ENCODE measurements at places on chromosomes 3 and 15. TPM values are rescaled to one million over a fixed set of nuclear protein-coding genes. Genes with fewer than 3 reads are reported as not detected.
A peak's percentile ranks its signal among the peaks of the same experiment; 100 is the strongest.

DNA sequence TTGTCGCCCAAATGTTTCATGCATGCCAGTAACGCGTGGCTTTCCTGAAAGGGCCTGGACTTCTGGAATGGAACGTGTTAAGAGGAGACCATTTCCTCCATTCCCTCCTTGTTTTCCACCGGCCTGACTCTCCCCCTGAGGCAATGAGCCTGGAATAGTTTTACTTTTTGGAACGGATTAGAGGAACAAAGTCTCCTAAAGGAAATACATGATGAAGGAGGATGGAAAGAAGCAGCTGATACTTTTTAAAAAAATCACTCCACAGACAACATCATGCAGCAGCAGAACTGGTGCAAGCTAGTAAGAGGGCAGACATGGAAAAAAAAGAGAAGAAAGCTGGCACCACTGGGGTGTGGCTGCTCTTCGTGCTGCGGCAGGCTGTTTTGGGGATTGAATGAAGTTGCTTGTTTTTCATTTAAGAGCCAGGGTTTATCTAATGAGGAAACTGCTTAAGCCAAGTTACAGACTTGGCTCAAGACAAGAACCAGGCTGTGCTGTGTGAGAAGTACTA is 3.6 kb upstream of the KBTBD12 start:
- no peak for DNase-seq

GOLGA8S gene
- polyA plus RNA-seq: 0.02 TPM

- peak; percentile 21 for DNase-seq
Measured at GRCh38 chr15:76866716-76867321, 38.3 kb downstream of the SCAPER start.

ZNF35 gene
- 8.3 TPM for polyA plus RNA-seq

- DNase-seq: no peak
Measured at GRCh38 chr3:192064959-192065358, 604.0 kb downstream of the PYDC2 start.

DNA sequence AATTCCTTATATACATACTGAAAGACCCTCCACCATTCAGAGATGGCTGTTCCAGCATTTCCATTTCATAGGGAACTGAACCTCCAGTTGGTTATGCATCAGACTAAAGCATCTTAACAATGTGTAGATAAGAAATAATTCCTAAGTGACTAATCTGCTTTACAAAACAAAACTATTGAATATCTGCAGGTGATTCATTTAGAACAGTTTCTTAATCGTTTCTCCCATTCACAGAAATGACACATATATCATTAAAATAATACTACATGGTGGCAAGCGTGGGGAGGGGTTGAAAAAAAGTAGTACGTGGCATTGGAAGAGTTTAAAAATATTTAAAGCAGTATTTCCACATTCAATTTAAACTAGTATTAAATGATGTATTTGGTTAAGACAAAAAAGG is 19.5 kb downstream of the COPS2 start:
- DNase-seq: peak; percentile 66

- no peak for DNase-seq
Measured at GRCh38 chr3:33482111-33482521, 41.9 kb upstream of the UBP1 start.

CACNA2D2 gene
- 0.09 TPM for polyA plus RNA-seq

- no peak for DNase-seq
Measured at GRCh38 chr15:55658886-55659285, 70.7 kb upstream of the PYGO1 start.

GRCh38 chr3:189307963-189308362 is 136.2 kb downstream of the TPRG1 start:
- no peak for DNase-seq

DNA sequence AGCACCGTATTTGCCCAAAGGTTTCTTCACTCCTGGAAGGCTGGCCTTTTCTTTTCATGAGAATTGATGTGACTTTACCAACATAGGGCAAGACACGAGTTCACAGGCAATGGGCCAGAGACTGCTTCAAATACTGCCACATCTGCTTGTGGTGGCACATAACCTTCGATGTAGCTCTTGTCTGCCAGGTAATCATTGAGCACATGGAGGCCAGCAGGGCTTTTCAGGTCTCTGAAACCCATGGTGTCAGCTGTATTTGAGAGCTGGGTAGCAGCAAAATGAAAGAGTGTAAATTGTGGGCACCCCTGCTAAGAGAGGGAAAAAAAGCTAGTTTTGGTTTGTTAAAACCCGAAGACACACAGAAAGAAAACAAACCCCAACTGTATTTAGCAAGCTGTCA is 200.7 kb downstream of the NAALADL2 start:
- no peak for DNase-seq

KLF13 gene
- polyA plus RNA-seq: 17.4 TPM

Measured in AG04450 (cell line).